H7 (cell line): ENCODE measurements at places on chromosomes 5 and 9. TPM values are rescaled to one million over a fixed set of nuclear protein-coding genes. Genes with fewer than 3 reads are reported as not detected.

DNA sequence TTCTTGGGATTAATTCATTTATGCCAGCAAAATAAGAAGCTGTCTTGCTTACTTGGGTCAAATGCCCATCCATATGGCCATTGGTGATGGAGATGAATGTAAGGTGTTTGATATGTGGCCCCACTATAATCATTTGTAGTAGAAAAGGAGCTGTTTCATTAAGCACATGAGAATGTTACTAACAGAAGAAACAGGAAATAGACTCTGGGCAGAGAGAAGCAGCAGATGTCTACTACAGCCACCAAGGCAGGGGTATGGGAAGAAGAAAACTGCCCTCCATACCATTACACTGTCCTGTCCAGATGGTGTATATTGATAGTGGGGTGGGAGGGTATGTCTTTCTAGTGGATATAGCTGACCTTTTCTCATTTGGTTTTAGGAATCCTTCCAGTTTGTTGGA, 386.6 kb upstream of the CLINT1 start:
- DNase-seq, result no peak

NFIB gene
- 3.7 and 5.0 TPM in 2 replicates for total RNA-seq

- DNase-seq, result no peak
Observed at GRCh38 chr9:70112981-70113380, 69.3 kb downstream of the MAMDC2 start.

DNA sequence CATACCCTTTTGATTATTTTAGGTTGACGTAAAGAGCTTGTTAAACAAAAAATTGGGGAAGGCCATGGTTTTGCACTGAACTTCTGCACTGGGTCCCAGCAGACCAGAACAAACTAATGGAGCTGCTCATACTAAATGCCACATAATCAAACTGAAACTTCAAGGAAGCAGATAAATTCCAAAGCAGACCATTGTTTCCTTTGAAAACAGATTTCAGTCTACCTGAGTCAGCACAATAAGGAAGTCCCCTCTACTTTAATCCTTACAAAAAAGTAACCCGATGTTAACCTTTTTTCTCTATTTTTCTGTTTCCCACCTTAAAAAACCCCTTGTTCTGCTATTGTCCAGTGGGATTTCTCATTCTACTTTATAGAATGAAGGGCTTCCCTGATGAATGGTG, 39.2 kb downstream of the WDR36 start:
- DNase-seq, result no peak

SPATA31C1 gene
- total RNA-seq, result 0.03 and 0.07 TPM in 2 replicates
